BJ (cell line): ENCODE measurements at places on chromosomes 5 and 9.

DNA sequence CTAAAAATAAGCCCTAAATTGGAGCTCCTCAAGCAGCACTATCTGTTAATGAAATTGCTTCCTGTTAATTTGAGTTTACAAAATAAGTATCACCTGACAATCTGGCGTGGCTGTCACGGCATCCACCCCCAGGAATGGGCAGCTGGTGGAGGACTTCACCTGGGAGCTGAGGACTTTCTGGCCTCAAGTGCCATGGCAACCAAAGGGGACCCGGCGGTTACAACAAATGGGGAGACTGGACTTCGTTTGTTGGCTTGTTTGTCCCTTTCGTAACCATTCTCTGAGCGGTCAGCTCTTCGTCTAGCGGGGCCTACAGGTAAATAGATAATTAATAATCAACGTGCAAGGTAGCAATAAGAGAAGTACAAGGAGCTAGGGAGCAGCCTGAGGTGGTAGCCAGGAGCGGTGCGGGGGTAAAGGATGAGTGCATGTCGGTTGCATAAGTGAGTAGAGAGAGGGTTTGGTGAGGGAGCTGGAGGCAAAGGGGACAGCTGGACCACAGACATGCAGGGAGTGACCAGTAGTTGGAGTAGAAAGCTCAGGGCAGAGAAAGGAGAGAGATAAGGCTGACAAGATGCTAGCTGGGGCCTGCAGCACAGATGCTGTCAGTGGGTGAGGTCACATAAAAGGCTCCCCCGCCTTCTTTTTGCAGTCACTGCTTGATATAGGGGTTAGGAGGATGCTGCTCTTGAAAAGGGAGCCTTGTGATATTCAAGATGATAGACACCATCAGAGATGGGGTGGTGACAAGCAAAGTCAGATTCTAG is 62.5 kb downstream of the HSPA4 start:
- no peak for DNase-seq

DNA sequence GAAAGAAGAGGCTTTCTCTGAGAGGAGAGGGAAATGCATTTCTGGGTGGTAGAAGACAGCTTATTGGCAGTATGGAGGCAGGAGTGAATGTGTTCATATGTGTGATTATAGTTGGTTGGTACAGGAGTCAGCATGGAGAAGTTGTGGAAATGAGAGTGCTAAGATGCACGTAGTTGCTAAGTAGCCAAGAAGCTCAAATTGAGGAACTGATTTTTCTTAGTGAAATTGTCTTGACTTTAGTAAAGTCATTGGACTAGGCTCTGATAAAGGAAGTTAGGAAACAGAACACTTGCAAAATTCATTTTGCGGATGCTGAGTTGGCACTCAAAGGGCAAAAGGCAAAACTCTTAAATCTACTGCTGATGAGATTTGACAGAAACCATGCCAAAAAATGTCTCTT is 158.9 kb upstream of the VCAN start:
- DNase-seq: no peak

- DNase-seq: no peak
Measured at GRCh38 chr5:88436290-88436689, 167.6 kb upstream of the TMEM161B start.

DNA sequence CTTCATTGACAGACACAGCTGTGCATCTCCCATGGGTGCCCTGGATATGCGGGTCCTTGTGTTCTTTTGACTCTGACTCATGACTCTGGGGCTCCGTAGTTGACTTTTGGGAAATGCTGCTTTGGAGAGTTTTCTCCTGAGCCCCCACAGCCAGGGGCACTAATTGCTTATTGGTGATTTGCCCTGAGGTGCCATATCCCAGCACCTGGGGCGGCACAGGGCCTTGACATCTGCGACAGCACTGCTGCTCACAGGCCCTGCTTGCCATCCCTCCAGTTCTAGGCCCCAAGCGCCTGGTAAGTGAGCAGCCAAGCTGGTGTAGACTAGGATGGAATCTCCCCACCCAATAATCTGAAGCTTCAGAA is 75.1 kb downstream of the AMBP start:
- DNase-seq: no peak

GRCh38 chr5:156391139-156391538 is 64.2 kb downstream of the SGCD start:
- no peak for DNase-seq

DNA sequence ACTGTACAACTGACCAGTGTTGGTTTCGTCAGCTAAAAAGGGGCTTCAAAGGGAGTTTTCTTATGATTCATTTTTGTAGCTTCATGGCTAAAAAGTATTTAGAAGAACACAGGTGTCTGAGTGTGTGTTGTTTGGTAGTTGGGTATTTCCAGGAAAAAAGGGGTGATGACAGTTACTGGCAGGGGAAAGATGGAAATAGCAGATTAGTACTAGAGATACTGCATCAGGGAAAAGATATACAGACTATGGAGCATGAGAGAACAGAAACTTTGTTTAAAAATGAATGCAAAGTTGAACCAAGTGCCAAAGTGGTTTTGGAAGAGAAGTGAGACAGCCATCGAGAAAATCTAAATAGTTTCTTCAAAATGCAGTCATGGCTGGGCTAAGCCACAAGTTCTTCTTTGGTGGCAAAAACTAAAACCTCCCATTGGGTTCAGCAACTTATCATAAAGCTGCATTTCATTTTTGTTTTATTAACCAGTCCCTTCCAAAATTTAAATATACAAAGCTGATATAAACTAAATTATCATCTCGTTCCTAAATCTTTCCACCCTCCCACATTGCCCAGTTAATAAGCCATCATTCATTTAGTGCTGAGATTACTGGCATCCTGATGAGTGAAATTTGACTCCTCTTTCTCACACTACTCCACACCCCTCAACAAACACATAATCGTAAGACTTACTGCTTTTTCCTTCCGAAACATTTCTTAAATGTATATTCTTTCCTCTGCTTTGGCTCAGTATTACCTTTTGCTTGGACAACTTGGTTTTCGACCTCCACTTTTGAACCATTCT is 33.5 kb downstream of the ELL2 start:
- DNase-seq: no peak
